ENCODE measurements at places on chromosomes 3 and 15.
A peak's percentile ranks its signal among the peaks of the same experiment; 100 is the strongest.

- ATAC-seq = peak; percentile 23
Measured at GRCh38 chr3:99943931-99944761, 126.5 kb downstream of the CMSS1 start.

DNA sequence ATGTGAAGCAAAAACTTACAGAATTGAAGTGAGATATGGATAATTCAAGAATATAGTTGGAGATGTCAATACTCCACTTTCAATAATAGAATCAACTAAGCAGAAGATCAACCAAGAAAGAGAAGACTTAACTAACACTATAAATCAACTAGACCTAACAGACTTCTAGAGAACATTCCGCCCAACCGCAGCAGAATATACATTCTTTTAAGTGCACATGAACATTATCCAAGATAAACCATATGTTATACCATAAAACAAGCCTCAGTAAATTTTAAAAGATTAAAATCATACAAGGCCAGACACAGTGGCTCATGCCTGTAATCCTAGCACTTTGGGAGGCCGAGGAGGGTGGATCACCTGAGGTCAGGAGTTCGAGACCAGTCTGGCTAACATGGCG is 5.5 kb upstream of the TEX55 start:
- no peak for ATAC-seq

GRCh38 chr3:144429719-144430121 is 458.1 kb downstream of the DIPK2A start:
- ATAC-seq = peak; percentile 92

- ATAC-seq = peak; percentile 95
Measured at GRCh38 chr3:97871801-97872524, 50.2 kb downstream of the CRYBG3 start.

DNA sequence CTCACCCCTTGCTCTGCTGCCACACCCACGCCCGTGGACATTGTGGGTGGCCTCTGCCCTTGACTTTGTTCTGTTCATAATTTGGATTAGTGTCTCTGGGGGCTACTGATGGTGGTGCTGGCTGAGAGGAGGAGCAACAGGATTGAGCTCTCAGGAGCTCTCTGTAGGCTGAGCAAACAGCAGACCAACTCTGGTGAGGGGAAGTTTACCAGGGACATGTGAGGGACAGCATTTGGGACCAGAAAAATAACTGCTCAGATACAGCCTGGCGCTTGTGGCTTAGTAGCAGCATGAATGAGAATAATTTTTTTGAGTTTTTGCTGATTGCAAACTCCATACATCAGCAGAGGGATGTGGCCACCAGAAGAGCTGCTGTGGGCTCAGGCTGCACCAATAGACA is 14.8 kb downstream of the PPCDC start:
- ATAC-seq = no peak

- peak; percentile 6 for ATAC-seq
Measured at GRCh38 chr15:75023872-75024636, 664 bp downstream of the PPCDC start.

- ATAC-seq = peak; percentile 54
Measured at GRCh38 chr3:141105828-141106628, 54.9 kb downstream of the SPSB4 start.

Measured in esophagus mucosa (tissue), 1 donor.